ENCODE measurements at places on chromosomes 5 and 9.

- DNase-seq, result no peak
Observed at GRCh38 chr5:133029416-133029815, 3.1 kb upstream of the ZCCHC10 start.

DNA sequence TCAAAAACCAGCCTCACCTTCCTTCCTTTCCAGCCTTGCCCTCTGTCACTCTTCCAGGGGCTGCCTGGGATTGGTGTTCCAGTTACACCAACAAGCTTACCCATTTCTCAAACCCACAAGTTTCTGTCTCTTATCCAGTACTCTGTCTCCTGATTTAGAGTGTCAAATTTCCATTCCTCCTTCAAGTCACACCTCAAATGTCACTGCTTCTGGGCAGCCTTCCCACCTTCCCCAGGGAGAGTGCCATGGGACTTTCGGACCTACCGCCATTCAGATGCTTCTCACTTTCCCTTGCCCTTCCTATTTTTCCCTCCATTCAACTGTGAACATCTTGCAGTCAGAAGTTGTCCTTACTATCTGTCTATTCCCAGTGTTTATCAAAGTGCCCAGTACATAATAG lies 2.0 kb upstream of the GRXCR2 start:
- DNase-seq, result no peak

DNA sequence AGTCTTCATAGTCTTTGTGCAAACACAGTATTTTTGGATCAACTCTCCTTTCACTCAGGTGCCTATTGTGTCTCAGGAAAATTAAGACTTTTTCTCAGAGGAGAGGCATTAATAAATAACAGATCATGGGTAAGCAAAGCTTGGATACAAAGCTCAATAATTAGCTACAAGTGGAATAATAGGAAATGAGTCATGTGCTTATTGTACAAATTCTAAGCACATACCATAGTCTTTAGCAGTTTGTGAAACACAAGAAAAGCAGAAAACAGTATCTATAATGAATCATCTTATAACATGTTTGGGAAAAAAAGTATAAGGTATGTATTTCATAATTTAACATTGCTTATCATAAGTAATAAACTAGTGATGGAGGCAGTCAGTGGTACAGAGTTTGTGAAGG lies 477.0 kb downstream of the CDH10 start:
- no peak for DNase-seq

- no peak for DNase-seq
Observed at GRCh38 chr9:35226651-35227050, 64.8 kb downstream of the UNC13B start.

DNA sequence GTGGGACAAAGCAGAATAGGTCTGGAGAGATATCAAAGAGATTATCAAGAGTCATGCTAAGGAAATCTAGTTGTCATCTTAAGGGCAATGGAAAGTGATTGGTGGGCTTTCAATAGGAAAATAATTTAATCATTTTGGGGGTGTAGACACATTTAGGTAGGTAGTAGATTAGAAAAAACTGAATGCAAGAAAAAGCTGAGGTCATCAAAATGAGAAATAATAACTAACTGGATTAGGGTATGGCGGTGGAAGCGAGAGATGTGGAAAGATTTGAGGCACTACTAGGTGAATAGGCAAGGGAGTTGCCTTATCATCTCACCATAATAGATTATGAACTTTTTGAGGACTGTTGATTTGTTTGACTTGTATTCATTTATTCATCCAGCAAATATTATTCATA lies 393.2 kb upstream of the ZNF608 start:
- no peak for DNase-seq

GRCh38 chr5:126875303-126875785 lies 98.4 kb downstream of the LMNB1 start:
- DNase-seq, result no peak

- no peak for DNase-seq
Observed at GRCh38 chr5:2143646-2144353, 261.1 kb upstream of the IRX4 start.

DNA sequence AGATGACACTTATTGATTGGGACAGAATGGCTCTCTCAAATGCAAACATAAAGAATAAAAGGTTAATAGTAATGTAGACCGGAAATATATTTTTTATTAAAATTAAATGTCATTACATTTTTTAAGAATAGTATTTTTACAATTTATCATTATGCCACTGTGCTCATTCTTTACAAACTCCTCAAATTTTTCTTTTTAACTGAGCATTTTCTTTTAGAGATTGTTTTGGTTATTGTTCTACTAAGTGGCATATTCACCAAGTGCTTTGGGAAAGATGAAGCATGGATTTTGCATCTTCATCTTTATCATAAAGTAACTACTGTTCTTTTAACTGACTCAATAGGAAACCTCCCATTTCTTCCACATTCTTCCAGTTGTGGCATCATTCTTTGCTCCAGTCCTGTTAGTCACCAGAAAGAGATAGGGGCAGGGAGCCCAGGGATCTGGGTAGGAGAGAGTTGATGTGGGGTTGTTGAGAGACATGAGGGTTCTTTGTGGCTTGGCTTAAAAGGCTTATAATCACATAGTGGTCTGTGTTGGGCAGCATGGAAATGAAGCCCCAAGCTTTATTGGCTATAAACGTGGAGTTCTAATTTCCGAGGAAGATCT lies 69.8 kb downstream of the SYK start:
- DNase-seq, result no peak

GRCh38 chr5:156482818-156483217 lies 155.9 kb downstream of the SGCD start:
- no peak for DNase-seq

GRCh38 chr5:172791726-172792445 lies 20.9 kb upstream of the DUSP1 start:
- no peak for DNase-seq

- DNase-seq, result no peak
Observed at GRCh38 chr9:136238342-136238732, 7.3 kb downstream of the QSOX2 start.

- DNase-seq, result no peak
Observed at GRCh38 chr9:120435091-120435490, 144.9 kb downstream of the CDK5RAP2 start.

DNA sequence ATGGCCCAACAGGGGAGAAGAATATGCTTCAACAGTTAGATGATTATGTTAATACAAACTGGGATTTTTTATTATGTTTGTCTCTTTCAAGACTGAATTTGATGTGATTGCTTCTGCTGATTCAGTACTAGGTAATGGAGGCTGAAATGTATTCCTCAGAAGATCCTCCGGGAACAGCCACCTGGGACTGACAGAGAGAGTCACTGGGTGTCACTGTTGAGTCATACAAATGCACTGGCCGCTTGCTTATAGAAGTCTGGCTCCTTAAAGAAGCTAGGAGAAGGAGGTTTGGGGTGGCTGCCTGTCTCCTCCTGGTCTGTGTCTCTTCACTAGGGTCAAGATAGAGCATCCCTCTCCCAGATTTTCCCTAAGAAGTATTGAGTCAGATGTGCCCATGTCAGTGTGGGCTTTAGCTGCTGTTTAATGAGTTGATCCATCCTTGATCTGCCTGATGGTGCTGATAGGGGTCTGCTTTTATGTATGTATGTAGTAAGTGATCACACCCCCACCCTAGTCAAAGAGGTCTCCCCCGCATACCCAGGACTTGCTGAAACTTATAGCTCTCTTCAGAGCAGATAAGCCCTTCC lies 773.4 kb downstream of the BRINP1 start:
- peak; percentile 19 for DNase-seq

DNA sequence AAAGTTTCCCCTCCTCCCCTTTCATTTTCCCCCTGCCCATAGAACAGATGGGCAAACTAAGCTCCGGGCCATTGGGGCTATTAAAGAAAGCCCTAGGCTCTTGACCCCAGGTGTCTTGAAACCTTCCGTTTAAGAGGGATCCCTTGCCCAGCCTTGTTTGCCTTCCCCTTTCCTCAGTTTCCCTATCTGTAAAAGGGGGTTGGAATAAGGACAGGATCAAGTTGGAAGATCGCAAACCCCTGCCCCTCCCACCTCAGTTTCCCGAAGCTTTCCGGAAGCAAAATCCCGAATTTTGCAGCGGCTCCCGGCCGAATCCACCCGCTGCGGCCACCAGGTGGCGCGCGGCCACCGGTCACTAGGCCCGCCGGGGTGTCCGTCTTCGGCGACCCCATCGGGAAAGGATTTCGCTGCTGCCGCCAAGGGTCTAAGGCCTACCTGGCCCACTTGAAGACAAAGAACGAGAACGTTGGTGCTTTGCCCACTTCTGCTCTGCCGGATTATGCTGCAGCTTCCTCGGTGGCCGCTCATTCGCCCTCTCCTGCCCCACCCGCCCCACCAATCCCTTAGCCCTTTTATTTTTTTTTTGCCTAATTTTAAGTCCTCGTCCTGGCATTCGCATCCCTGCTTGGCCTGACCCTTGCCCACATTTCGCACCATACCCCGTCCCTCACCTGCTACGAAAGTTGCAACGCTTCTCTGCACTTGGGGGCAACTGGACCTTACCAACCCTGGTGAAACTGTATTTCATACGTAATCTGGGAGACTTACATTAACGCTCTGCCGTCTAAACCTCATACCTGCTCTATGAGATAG lies 962 bp upstream of the NR6A1 start:
- peak; percentile 64 for DNase-seq

DNA sequence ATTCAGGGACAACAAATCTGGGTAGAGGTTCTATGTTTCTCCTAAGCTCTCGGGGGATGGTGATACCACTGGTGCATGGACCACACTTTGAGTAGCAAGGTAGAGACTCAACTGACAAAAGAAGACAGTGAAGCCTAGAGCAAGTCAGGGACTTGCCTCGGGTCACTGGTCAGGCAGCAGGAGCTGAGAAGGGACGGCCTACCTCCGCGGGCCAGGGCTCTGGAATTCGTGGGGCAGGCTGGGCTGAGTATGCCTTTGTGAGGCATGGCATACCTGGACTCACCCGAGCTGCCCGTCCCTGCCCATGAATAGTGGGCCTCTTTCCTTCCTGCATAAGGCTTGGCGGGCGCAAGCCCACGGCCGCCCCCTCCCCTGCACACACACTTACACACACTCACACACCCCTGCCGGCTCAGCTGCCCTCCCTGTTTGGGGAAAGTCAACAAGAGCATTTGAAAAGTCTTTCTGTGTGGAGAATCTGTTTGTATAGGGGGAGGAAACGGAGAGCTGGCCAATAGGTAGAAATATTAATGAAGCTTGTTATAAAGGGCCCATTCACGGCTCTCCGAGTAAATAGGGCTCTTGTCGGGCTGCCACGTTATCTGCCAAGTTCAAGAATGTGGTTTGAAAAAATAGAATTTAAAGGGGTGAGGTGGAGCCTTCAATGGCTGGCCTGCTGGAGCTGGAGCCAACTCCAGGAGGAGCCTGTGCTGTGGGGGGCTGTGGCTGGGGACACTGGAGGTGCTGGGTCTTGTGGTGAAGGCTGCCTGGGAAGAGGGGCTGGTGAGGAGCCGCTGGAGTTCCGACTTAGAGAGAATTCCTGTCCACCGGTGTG lies 19.1 kb upstream of the KIF12 start:
- no peak for DNase-seq

- DNase-seq, result no peak
Observed at GRCh38 chr5:177306674-177307543, 3.3 kb downstream of the PRELID1 start.

DNA sequence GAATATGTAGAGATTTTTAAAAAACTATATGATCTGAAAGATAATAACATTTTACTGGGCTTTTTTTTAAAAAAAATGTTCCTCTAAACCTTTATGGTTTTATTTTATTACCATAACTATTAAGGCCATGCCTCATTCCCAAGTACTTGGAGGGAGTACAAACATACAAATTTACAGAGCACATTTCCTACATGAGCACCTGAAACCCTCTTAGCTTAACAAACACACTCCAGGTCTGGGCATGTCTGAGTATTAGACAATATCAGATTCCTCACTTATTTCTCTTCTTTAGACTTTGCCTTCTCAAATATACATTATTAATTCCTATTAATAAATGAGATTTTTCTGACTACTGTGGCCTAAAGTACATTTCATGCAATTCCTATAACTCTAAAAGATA lies 319.2 kb downstream of the SLCO4C1 start:
- no peak for DNase-seq

DNA sequence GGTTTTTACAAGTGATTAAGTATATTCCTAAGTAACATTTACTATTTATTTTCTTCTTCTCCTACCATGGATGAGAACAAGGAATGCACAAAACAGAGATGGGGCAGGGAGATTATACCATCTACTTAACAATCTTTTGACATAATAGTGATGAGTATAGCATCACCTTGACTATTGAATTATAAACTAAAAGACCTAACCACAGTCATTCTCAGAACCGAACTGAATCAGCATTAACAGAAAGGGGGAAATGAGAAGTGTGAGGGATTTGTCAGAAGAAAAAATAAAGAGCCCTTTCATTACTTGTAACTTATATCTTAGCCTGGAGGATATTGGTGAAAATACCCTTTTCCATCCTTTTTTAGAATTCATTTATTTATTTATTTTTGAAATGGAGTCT lies 21.9 kb downstream of the OR2Y1 start:
- no peak for DNase-seq

DNA sequence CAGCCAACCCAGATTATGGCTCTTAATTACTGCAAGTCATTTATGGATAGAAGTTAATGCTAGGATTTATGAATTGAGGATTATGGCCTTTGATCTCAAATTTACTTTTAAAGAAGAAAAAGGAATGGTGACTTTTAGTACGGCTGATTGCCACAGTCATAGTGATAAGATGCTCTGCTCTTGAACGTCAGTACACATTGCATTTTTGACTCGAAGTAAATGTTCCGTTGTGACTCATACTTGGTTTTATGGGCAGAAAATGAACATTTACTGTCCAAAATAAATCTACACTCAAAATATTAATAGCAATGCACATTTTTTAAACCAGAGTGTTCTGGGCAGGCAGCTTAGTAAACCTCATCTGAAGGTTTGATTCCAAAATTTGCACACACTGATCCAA lies 830 bp downstream of the ADAMTSL1 start:
- no peak for DNase-seq

GRCh38 chr9:117662651-117663050 lies 41.6 kb upstream of the TLR4 start:
- no peak for DNase-seq

DNA sequence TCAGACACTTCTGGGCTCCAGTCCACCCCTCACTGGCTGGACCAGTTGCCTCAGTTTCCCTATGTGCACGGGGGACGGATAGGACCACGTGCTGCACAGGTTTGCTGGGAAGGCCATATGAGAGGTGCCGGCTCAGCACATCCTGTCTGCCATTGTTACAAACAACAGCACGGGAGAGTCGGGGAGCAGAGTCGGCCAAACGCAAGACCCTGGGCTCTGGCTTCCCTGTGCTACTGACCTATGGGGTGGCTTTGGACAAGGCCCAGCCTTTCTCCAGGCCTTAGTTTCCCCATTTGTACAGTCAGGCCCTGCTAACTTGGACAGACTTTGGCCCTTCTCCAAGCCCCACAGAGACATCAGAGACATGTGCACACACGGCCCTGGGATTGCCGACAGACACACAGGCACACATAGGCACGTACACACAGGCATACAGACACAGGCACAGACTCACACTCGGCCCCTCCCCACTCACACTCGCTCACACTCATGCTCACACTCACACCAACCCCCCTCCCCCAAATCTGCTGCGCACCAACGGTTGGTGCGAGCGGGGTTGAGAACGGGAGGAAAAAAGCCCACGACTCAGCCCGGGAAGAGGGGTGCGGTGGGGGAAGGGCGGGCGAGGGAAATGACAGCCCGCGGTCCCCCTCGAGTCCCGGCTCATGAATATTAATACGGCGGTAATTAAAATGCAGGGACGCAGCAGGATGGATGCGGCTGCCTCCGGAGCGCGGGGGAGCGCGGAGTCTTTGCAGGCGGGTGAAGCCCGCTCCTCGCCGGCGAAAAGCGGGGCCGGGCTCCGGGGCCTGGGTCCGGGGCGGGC lies 133.0 kb downstream of the C9orf50 start:
- peak; percentile 73 for DNase-seq
